Activated T-helper 9 cell treated with anti-CD3 and anti-CD28 coated beads, Interleukin-2, amount 50 U/mL, for 16 hours (primary cell): ENCODE measurements at places on chromosomes 13 and 19.

DNA sequence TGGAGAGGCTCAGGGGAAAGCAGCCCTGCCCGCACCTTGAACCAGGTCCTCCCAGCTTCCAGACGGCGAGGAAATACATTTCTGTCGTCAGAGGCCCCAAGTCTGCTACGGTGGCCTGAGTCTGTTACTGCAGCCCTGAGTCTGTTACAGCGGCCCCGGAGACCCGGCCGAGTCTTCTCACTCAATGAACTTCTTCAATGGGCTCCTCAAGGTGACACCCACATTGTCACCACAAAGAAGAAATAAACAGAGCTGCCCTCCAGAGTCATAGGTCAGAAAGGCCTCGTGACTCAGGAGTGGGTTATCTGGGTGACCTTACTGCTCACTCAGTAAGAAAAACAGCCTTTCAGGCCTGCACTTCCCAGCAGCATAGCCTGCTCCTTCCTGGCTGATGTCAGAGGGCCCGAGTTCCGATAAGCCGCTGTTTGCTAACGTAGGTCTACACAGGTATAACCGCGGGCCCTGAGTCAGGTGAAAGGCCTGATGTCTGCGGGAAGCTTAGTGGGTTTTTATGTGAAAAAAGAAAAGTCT lies 66.9 kb upstream of the TM9SF2 start:
- peak; percentile 69 for DNase-seq

GRCh38 chr13:21365574-21365973 lies 93.5 kb downstream of the ZDHHC20 start:
- no peak for DNase-seq

DNA sequence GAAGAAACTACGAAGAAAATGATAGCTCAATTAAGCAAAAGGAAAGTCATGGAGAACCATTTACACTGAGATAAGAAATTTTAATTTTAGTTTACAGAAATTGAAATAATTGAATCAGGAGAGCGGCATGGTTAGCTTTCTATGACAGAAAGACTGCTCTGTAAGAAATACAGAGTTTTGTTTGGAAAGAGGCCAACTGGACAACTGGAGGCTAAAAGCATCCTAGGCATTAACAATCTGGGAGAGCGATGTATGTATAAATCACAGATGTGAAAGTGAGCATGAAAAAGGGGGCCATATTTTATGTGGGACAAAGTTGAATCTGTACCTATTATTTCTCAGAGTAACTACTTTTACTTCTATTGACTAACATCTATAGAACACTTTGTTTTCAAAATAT lies 1608.8 kb upstream of the PCDH20 start:
- DNase-seq: no peak

GRCh38 chr19:50694815-50695145 lies 24.8 kb downstream of the SHANK1 start:
- DNase-seq: no peak

- no peak for DNase-seq
Measured at GRCh38 chr19:29016926-29017760, 195.8 kb downstream of the UQCRFS1 start.

DNA sequence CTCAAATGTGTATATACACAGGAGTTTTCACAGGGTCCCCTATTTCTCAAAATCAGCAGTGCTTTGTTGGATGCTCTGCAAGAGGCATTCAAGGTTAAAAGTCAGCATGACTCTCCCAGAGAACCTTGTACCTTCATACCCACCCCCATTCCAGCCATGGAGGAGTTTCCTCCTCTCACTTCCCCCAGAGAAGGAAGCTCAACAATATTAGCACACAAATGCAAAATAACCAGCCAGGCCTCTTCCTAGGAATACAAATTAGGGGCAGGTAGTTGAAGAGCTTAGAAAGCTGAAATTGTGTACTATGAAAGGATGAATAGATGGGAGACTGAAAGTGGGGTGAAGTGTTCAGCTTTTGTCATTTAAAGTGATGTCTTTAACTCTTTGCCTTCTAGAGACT lies 43.8 kb downstream of the SPRY2 start:
- no peak for DNase-seq

DNA sequence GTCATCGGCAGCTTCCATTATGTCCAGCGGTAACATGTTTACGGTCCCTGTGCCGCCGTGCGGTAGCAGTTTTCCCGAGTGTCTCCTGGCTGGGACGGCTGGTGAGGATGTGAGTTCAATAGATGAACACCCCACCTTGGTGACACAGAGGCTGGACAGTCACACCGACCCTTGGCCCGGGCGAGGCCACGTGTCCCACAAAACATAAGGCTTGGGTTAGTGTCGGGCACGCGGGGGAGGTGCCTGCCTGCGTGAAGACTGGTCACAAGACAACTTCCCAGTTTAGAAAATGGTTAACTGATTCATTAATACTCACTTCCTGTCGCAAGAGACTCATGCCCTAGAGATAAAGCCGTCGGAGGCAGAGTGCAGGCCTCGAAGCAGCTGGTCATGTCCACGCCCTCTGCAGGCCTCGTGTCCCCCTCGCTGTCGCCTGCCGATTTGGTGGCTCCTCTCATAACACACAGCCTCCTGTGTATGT lies 17.2 kb downstream of the RASA3 start:
- DNase-seq: no peak

DNA sequence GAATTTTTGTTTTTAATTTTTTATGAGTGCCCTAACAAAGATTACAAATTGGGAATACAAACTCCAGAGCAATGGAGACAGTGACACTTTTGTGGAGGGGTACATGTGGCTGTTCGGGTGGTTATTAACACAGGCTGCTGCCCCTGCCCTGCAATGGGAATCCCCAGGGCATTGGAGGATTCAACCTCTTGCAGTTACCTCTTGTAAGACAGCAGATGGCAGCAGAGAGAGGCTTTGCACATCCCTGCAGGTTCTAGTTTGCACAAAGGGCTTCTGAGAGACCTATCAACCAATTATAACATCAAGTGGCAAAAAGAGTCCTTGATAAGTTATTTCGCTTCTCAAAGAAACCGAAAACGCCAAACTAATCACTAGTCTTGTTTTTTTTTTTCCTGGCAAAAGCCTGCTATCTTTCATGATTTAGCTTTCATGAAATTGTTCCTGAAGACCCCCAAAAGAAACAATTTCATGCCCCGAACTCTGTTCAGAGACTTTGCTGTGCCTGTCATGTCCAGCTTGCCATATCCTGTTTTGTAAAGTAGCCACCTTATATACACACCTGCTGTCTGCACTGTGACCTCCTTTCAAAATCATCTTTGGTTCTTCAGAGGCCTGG lies 10.4 kb downstream of the GJB2 start:
- no peak for DNase-seq

DNA sequence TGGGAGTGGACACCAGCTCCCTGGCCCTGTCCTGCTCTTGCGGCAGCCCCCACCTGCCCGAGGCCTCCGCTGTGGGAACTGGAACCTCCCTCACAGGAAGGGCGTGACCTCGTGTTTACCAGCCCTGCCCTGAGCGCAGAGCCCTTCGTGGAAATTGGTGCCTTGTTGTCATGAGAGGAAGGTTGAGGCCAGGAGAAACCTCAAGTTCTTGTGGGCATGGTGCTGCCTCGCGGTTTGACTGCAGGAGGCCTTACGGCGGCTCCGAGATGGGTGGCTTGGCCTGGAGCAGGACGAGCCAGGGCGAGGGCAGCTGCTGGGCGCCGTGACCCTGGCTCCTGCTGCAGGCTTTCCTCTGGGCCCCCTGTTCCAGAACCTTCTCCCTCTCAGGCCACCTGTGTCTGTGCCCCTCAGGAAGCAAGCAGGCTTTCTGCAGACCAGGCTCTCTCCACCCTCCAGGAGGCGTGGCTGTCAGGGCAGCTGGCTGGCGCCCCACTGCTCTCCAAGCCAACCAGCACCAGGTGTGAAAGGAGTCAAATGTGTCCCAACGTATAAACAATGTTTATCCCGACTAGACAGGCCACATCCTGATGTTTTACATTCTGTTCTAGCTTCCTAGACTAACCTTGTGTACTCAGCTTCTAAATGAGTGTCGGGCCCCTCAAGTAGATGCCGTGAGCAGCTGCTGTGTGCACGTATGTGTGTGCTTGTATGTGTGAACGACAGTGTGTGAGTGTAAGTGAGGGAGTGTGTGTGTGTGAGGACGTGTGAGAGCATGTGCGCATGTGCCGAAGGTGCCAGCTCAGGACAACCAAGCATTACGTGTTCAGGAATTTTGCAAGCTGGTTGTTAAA lies 10.4 kb upstream of the RASA3 start:
- DNase-seq: peak; percentile 55

DNA sequence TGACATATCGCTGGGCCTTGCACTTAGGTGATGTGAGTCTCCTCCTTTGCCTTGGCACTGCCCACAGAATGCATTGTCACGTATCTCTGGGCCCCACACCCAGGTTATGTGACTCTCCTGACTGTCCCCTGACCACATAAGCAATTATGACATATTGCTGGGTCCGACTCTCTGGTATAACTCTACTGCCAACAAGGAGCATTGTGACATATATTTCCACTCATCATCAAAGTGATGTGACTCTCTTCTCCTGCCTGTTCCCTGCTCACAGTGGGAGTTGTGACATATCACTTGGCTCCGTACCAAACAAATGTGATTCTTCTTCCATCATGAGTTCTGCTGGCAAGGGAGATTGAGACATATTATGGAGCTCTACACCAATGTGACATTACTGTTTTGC lies 15.4 kb upstream of the ZNF681 start:
- DNase-seq: no peak

DNA sequence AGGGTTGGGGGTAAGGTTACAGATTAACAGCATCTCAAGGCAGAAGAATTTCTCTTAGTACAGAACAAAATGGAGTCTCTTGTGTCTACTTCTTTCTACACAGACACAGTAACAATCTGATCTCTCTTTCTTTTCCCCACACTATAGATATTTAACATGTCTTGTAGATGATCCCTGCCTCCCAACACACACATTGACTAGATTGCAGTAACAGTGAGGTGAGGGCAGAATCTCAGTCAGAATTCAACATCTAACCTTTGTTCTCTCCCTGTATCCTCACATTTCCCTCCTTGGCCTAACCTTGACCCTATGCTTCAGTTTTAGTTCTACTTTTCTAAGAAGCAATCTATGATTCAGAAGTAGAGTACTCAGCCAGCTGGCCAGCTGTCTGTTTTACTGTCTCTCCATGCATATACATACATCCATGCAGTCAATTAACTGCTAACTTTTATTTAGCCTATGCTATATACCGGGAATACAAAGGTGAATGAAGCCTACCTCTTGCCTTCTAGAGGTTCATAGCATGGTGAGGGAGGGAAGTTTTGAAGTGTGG lies 18.1 kb downstream of the DNAJC15 start:
- no peak for DNase-seq

DNA sequence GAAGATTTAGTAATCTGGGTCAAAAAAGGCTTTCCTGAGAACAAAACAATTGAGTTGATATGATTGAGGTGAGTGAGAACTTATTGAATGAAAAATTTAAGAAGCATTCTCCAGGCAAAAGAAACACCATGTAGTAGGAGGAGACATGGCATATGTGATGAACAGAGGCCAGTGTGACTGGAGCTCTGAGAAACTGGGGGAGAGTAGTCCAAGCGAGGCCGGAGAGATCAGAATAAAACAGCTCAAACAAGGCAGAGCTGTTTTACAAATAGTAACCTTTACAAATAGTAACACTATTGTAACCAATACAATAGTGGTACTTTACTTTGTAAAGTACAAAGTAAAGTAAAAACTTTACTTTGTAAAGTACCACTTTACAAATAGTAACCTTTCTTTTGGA lies 1159.1 kb downstream of the PCDH9 start:
- DNase-seq: no peak

DNA sequence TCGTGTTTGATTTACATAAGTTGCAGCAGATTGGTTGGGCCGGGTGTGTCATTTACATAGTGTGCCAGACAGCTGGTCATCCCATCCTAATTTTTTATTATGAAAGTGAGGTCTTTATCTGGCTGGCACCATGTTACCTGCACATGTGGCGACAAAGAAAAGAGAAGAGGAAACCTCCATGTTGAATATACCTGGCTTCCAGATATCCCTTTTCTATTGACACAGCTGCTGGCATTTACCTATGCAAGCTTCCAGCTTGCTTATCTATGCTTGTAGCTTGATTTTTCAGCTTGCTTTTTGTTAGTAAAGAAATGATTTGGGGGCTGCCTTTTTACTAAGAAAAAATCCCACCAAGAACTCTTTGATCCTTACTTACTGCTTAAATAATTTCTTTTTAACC lies 681.3 kb upstream of the SLITRK1 start:
- no peak for DNase-seq

- no peak for DNase-seq
Measured at GRCh38 chr13:80166352-80166751, 174.6 kb downstream of the SPRY2 start.

- no peak for DNase-seq
Measured at GRCh38 chr13:107117327-107118012, 549.5 kb upstream of the ARGLU1 start.

DNA sequence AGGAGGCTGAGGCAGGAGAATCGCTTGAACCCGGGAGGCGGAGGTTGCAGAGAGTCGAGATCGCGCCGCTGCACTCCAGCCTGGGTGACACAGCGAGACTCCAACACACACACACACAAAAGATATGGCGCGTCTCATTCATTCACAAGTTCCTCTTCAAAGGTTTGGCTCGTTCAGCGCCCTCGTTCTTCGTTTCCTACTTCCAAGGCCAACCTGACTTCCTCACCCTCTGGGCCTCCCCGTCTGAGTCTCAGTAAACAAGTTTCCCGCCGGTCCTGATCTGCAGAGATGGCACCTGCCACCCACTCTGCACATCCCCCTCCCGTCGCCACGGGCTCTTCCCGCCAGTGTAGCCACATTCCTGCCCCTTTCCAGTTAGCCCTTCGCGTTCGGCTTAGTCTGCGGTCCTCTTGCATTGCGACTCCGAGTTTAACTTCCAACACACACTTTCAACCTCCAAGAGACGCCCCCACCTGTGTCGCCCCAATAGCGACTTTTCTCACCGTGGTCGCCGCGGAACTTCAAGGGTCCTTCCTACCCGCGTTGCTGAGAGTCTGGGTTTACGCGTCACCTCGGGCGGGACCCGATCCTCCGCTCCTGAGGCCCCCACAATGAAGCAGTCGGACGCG lies 1.3 kb upstream of the BSG start:
- no peak for DNase-seq

DNA sequence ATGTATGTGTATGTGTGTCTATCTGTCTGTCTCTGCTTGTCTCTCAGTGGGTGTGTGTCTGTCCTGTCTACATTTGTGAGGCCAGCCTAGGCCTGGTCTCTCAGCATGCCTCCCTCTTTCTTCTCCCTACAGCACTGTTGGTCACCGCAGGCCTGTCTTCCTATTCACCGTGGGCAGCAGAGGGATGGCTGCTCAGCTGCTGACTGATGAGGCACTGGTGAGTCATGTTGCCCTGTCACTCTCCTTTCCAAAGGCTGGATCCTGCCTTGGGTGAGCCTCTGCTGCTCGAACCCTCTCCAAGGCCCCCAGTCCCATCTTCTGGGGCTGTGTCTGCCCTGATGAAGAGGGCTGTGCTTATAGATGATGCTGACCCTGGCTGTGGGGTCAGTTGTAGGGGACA lies 6.3 kb downstream of the ZNF71 start:
- DNase-seq: no peak

DNA sequence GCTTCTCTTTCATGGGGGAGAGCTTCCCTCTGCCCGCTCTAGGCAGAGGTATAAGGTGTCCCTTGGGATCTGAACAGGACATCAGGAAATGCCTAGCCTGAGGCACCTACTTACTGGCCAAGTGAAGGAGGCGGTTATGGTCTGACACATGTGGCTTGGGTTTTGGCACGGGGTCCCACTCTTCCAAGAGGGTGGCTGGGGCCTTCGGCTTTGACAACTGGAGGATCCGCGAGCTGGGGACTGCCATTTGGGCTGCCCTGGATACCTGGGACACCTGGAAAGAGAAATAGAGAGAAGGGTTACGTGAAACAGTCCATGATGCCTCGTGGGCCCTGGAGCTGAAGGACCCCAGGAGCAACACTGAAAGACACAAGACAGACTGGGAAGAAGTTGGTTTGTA lies 22.4 kb upstream of the MIER2 start:
- DNase-seq: no peak
